A172 (cell line): ENCODE measurements at places on chromosomes 16 and 17. TPM values are rescaled to one million over a fixed set of nuclear protein-coding genes. Genes with fewer than 3 reads are reported as not detected.

ROGDI gene
- total RNA-seq = 25.8 and 33.3 TPM in 2 replicates

TLCD1 gene
- 3.3 and 3.9 TPM in 2 replicates for total RNA-seq

CACNG5 gene
- not detected in 2 replicates for total RNA-seq

- no peak for DNase-seq
Measured at GRCh38 chr16:35386619-35387018, 1927.2 kb downstream of the TP53TG3F start.

- no peak for DNase-seq
Measured at GRCh38 chr17:76679239-76679638, 31.5 kb downstream of the MXRA7 start.
